GM10248 (cell line): ENCODE measurements at places on chromosomes 5 and 9.

GRCh38 chr9:33659921-33660320 is 135.4 kb upstream of the PRSS3 start:
- DNase-seq: no peak

DNA sequence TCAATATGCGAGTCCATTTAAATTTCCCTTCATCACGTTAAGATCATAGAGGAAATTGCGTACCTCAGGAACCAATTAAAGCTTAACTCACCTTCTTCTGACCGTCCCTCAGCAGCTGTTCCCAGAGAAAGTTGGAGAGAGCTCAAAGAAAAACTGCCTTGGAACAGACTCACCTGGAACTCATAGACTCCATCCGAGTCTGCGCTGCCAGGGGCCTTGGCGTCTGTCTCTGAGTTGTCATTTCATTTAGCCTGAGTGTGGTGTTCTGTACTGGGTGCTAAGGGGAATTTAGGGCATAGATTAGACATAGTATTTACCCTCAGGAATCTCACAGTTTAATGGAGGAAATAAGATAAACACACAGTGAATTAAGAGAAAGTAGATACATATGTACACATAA is 892.7 kb downstream of the TLE1 start:
- DNase-seq: no peak

DNA sequence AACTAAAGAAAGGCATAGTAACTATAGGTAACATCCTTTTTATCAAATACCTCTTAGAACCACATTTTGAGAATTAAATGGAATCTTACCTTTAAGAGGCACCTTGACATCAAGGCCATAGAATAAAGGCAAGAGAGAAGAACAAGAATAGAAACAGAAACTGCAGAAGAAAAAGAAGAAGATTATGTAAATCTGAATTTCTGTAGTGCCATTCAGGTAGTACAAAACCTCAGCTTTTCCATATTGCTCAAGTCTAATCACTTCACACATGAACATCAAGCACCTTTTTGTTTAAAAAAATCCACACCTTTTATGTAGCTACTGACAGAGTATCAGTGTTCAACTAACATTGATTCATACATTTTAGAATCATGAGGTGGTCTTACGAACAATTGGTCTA is 91.8 kb upstream of the DPYSL3 start:
- no peak for DNase-seq

GRCh38 chr5:96595300-96596090 is 66.7 kb upstream of the CAST start:
- DNase-seq: peak; percentile 22

GRCh38 chr9:136074706-136075105 is 20.4 kb downstream of the NACC2 start:
- no peak for DNase-seq

DNA sequence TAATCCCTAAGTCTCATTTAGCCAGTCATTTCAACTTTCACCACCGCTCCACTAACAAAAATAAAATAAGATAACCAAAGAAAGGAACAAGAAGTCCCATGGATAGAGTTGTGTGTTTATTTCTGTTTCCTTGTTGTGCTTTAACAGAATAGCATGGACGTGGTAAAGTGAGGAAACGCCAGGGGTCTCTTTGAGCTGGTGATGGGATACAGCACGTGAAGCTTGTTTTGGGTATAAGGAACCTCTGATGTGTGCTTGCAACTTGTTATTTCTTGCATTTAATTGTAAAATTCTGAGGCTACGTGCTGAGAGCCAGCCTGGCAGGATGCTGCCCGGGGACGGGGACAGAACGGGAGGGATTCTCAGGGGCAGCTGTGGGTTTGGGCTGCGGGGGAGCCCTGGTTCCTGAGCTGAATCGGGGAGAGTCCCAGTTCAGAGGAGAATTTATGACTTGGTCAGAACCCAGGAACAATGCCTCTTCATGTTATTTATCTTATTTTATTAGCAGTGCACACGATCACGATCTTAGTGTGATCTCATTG is 63.4 kb downstream of the ANKRD33B start:
- peak; percentile 56 for DNase-seq

GRCh38 chr9:105173826-105174225 is 70.6 kb upstream of the SLC44A1 start:
- no peak for DNase-seq

DNA sequence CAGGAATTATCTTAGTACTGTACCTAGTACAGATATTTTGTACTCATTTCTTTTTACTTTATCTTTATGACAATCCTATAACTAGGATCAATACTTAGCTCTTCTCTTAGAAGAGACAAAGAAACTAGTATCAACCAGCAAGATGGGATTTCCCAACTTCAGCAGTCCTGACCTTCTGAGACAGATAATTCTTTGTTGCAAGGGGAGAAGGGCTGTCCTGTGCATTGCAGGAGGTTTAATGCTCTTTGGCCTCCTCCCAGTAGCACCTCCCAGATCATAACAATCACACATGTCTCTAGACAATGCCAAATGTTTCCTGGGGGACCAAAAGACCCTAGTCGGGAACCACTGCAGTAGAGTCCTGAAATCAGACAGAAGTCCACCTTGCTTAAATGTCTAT is 424.3 kb upstream of the DMAC1 start:
- no peak for DNase-seq

DNA sequence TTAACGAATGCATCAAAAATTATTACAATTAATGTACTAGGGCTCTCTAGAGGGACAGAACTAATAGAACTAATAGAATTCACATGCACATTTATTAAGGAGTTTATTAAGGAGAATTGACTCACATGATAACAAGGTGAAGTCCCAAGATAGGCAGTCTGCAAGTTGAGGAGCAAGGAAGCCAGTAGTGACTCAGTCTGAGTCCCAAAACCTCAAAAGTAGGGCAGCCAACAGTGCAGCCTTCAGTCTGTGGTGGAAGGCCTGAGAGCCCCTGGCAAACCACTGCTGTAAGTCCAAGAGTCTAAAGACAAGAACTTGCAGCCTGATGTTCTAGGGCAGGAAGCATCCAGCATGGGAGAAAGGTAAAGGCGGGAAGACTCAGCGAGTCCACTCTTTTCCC is 633.8 kb downstream of the SEMA5A start:
- no peak for DNase-seq

DNA sequence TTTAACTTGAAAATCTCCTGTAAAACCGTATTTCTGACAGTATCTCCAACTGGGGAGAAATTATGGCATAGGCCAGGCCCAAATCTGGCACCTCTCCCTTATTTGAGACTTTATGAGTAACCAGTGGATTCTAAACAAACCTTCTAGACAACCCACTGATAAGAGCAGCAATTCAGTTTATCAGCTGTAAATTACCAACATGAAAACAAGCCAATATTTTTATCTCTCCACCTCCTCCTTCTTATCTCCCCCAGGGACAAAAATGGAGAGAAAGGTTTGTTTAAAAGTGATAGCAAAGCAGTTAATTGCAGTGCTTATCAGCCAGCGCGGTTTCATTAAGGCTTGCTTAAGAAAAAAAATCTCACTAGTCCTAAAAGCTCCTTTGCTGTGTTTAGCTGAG is 53.8 kb downstream of the KCNV2 start:
- DNase-seq: no peak

GRCh38 chr5:3317051-3317795 is 278.4 kb upstream of the IRX1 start:
- no peak for DNase-seq

- no peak for DNase-seq
Measured at GRCh38 chr5:68698025-68698940, 395.5 kb upstream of the SLC30A5 start.

DNA sequence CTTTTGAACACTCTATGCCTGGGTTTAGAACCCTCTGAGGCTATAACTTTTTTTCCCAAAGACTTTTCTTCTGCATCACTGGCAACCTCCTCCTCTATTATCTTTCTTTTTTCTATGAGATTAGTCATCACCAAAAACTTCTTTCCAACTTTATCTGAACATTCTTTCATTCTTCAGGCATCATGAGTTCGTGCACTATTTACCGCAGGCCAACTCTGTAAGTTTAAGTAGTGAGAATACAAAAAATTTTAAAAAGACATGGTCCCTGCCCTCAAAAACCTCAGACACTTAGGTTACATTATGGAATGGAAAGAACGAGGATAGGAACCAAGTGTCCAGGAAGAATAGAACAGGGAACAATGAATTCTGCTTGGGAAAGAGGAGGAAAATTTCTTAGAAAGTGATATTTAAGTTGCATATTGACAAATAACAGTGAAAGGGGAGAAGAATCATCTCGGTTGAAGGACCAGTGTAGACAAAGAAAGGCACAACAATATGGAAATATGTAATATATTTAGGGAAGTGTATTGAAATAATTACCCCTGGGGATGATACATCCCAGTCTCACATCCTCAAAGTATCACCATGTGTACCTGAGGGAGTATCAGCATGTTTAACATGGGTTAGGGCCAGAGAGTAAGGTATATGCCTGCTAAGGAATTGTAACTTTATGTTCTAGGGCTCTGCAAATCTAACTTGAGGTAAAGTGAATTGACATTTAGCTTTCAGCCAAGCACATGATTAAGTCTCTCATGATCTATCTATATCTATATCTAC is 196.5 kb upstream of the NREP start:
- no peak for DNase-seq

DNA sequence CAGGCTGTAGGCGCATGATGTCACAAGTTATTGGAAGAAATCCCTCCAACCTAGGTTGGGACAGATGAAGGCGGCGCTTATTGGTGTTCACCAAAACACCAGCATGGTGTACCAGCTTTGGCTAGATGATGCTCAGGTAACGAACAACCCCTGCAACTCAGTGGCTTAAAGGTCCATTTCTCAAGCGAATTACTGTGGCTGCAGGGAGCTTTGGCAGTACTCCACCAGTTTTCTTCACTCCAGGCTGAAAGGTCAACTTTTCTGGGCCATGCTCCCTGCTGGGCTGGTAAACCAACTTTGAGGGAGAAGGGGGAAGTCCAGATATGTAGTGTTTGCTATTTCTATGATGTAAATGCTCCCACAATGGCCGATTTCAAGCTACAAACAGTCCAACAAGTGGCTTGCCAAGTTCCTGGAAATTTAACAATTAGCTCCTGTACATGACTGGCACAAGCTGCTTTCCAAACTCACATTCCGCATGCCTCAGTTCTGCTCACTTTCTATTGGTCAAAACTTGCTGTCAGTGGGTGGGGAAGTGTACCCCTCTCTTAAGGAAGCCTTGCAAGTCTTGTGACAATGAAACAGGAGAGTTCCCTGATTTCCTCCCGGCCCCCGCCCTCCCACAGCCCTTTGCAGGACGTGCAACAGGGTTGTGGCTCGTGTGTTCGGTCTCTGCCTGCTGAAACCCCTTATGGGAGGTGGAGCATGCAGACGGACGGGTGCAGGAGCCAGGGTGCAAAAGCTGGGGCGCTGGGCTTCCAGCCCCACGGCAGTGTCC is 588 bp upstream of the ZBED3 start:
- DNase-seq: no peak
